ENCODE measurements at places on chromosomes 16 and 17.

DNA sequence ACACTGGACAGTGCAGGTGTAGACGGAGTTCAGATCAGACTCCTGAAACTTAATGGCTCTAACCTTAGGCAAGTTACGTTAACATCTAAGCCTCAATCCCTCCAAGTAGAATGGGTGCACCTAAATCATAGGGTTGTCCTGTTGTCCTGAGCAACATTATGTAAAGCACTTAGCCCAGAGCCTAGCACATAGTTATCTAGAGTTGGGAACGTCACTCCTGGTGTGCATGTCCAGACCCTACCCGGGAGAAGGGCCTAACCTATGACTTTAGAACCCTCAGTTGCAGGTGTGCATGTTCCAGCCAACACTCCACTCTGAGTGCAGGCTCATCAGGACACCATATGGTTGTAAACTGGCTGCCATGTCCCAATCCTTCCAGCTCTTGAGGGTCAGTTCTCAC lies 26.0 kb downstream of the LIG3 start:
- no peak for DNase-seq

DNA sequence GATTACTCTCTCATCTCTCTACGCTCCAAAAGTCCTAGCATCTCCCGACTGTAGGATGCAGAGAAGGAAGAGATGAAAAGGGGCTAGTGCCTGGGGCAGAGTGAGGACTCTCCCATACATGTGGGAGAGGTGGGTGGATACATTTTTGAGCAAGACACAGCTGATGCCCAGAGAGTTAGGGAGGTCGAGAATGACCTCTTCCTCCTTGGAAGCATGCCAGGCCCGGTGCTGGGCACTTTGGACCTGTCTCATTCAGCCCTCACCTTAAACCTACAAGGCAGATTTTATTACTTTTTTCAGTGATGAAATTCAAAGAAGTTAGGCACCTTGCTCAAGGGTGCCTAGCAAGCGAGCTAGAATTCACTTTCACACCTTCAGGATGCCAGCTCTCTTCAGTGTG lies 38.2 kb downstream of the WSCD1 start:
- DNase-seq: no peak

DNA sequence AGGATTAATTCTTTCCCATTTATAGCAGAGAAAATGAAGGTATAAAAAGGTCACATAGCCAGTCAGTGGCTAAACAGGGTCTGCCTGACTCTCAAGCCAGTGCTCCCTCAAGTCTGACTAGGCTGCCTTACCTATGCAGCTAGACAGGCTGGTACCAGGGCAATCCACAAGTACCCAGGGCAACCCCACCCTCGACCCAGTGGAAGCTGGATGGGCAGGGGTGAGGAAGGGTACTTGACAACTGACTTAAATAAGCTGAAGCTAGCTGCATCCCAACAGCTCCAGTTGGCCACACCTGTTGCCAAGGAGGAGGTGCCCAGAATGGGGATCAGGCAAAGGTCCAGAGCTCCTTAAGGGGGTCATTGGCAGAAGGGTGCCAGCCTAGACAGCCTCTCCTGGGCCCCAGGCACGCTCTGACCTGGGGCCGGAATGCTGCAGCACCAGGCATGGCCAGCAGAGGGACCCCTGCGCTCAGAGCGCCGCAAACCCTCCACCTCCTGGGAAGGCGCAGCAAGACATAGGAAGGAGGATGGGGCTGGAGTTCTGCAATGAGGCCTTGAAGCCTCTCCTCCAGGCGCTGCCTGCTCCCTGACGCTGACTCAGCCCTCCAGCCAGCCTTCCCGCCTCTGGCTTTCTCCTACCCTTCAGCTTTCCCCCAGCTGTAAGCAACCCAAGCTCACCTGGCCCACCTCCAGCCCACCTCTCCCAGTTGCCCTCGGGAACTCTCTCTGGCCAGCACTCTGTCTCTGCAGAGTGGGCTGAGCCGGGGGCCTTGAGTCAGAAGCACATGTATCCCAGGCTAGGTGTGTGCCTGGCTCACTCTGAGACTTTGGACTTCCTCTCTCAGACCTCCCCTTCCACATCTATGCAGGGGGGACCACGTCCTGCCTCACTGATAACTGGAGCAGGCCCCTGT lies 28.8 kb downstream of the MPP2 start:
- peak; percentile 86 for DNase-seq

GRCh38 chr17:74679374-74679773 lies 33.3 kb downstream of the CD300LF start:
- DNase-seq: no peak

DNA sequence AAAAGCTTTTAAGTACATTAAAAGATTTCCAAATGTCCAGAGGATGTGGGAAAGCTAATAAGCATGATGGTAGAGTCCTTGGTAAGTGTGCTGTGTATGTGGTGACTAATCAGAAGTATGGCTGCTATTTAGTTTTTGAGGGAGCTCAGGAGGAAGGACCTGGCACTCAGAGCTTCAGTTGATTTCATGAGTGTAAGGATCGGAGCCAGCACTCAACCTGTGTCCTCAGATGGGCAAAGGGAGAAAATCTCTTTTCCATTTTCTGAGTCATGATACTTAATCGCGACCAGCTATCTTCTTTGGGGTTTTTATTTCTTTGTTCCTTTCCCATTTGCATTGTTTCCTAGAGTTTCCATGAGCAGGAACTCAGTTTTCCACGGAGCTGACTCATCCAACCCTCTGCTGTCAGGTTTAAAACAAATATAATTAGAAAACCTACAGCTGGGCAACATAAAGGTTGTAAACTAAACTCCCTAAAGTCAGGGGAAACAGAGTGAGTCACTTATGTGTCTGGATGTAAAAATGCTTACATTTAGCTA lies 125.4 kb downstream of the MAP2K6 start:
- peak; percentile 42 for DNase-seq

DNA sequence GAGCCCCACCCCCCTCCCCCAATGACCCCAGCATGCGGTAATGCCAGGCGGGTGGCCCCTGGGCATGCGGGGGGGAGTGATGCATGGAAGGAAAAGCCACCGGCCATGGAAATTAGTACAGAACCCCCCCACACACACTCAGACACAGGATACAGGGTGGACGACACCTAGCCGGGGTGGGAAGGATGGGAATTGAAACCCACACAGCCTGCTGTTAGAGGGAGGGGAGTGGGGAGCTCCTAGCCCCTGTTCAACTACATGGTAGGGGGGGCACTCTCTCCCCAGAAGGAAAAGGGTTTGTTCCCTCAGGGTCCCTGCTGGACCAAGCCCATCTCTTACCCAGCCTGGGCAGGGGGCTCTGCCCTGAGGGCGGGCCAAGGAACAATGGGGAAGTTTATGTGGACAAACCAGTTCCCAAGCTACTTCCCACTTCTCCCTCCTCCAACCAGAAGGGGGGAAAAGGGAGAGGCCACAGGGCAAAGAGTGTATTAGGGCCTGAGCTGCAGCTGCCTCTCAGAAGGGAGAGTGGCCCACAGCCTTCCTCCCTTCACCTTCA lies 5.2 kb downstream of the TMUB2 start:
- no peak for DNase-seq
